Fibroblast of the aortic adventitia (primary cell): ENCODE measurements at places on chromosomes 2 and 18.

DNA sequence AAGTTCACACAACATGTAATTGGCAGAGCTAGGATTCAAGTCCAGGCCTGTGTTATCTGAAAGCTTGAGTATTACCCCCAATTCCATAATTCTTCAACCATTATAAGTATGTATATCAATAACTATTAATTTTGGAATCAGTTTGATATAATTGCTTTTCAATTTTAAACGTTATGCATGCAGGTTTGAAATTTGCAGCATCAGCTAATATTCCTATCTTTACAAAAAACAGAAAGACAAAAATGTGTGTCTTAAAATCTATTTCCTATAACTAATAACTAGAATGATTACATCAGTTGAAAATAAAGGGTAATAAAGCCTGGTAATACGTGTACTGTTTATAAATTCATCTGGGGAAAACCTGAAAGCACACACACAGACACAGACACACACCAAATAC is 543.3 kb upstream of the PKDCC start:
- no peak for DNase-seq

DNA sequence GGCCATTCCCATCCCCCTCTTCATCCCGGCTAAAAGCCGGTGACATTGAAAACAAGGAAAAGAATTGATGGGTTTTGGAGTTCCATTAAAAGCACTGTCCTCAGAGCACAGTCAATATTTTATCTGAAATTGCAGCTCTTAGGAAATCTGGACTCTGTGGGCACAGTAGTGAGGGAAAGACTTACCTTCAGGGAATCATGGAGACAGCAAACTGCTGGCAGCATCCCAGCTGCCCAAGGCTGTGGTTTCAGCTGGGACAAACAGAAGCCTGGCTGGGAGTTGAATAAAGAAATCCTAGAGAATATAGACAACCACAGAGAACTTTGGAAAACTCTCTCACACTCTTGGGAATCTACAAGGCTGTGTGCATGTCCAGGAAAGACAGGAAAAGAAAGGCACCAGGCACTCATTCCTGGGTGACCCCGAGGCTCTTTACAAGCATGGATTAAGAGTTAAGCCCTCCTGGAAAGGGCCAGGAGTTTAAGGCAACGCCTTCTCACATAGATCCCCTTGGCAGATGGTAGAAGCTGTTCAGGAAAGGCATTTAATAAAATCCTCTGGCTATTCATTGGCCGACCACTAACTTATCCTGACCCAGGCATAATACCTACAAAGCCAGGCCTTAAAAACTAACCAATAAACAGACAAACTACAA is 255.1 kb downstream of the MYT1L start:
- DNase-seq, result no peak

GRCh38 chr2:104758199-104758620 is 95.7 kb upstream of the POU3F3 start:
- no peak for DNase-seq

GRCh38 chr2:162490052-162490717 is 146.3 kb downstream of the GCA start:
- peak; percentile 23 for DNase-seq

- DNase-seq, result no peak
Observed at GRCh38 chr18:46402396-46402795, 254.6 kb downstream of the LOXHD1 start.

- no peak for DNase-seq
Observed at GRCh38 chr2:217515615-217516309, 487.0 kb downstream of the TNS1 start.

- no peak for DNase-seq
Observed at GRCh38 chr18:26689226-26689879, 141.0 kb upstream of the KCTD1 start.

DNA sequence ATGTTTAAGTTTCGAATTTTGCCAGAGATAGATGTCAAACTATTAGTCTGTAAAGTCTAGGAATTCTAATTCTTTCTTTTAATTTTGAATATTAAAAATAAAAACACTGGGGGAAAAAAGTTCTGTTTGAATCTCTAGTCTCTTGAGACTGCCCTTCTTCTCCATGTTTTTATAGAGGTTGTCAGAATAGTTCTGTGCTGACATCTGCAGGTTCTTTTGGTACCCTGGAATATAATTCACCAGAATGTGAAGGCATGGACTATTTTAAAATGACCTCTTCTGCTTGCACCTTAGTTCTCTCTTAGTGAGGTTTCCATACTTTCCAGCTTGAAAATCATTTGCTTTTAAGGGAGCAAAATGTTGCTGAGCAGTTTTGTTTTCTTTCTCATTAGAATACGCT is 121.0 kb upstream of the MSTN start:
- DNase-seq, result peak; percentile 32
